Stimulated activated CD8-positive, alpha-beta memory T cell treated with anti-CD3 and anti-CD28 coated beads, Interleukin-4, amount 100 ng/mL, for 1 hour (primary cell): ENCODE measurements at places on chromosomes 7 and 10.

- no peak for DNase-seq
Observed at GRCh38 chr10:10489805-10490571, 527.7 kb upstream of the CELF2 start.

GRCh38 chr7:44988701-44989100 lies 9.9 kb upstream of the MYO1G start:
- DNase-seq, result no peak

- no peak for DNase-seq
Observed at GRCh38 chr7:23308754-23309153, 9.6 kb downstream of the MALSU1 start.

DNA sequence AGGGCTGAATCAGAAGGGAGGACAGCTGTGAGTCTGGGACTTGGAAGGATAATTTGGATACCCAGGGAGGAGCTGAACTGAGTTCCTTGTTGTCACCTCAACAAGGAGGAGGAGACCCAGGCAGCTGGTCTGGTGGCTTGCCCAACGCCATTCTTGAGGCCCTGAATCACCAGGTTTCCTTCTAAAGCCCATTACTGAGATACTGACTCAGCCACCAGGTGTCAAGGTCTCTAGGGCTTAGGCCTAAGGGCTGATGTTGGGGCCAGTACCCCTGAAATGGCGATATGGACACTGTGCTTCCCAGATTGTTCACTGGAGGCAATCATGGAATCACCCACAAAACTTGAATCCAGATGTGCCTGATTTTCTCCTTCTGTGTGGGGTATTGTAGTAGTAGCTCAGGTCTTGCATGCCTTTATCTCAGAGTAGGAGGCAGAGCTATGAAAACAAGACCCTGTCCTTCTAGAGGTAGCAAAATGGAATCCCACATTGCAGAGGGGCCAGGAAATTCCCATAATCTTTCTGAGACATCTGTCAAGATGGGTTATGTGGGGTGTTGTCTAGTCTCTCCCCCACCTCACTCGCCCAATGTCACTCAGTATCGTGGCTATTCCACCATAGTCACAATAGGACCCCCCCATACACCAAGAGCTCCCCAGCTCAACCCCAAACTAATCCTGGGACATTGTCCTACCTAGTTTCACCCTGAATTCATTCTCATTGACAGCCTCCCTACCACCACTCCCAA lies 1.8 kb upstream of the ATG9B start:
- no peak for DNase-seq

GRCh38 chr10:123402656-123403055 lies 248.5 kb downstream of the BUB3 start:
- no peak for DNase-seq

DNA sequence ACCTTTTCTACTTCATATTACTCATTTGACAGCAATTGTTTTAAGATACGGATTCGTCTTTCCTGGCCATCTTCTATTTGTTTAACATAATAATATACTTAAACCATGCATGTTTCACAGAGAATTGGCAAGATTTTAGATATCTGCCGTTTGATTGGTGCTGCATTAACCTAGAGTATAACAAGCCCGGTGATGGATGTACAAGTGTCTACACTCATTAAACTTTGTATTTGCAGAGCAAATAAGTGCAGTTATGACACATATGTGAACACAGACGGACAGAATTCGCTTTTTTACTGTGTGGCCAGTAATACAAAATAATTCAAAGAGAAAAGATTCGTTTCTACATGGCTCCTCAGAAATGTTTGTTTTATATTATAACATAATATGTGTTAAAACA lies 116.1 kb downstream of the ARL4A start:
- DNase-seq, result no peak

DNA sequence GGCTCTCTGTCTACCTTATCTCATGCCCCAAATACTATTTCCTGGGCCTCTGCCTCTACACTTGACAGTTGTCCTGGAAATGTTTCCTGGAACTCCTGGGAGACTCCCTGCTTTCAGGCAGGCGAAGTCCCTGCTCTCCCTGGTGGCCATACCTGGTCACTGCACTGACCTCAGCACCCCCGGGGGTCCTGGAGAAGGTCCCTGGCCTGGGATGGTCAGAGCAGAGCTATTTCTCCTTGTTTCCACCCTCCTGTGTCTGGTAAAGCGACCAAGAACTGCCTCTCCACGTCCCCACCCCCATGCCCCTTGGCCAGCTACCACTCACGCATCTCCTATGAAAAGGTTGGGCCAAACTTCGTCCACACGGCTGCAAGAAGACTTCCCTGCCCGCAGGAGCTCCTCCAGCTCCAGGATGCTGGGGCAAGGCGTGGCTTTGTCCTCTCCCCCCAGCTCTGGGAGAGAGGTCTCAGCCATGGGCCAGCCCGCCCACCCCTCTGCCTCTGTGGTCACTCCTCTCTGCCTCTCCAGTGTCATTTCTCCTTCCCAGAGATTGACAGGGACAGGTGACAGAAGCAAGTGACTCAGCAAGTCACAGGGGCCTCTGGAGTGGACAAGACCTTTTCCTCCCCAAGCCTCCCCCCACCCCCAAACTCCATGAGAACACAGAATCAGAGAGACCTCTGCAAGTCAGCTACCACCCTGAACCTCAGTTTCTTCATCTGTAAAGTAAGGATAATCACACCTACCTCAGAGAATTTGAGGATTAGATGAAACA lies 2.6 kb upstream of the SAMD8 start:
- no peak for DNase-seq

DNA sequence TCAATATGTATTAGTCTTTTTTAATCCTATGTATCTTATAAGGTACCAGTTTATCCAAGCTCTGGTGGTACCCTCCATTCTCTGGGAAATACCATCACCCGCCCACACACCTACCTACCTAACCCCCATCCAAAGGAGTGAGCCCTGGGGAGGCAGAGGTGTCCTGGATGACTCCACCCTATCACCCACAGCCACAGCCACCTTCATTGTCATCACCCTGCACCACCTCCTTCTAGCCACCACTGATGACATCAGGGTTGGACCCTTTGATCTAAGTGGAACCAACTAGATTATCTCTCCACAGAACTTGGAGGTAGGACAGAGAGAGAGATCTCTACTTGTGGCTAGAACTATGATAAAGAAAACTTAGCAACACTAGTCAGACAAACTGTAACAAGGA lies 259.4 kb downstream of the PARD3 start:
- DNase-seq, result no peak

- no peak for DNase-seq
Observed at GRCh38 chr10:43673471-43673870, 24.8 kb upstream of the ZNF32 start.

DNA sequence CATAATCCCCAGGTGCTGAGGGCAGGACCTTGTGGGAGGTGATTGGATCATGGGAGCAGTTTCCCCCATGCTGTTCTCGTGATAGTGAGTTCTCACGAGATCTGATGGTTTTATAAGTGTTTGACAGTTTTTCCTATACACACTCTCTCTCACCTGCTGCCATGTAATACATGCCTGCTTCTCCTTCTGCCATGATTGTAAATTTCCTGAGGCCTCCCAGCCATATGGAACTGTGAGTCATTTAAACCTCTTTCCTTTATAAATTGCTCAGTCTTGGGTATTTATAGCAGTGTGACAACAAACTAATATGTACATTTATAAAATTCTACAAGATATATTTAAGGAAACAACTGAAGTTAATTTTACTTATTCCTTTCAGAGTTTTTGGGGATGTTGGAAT lies 170.8 kb upstream of the BET1 start:
- no peak for DNase-seq

DNA sequence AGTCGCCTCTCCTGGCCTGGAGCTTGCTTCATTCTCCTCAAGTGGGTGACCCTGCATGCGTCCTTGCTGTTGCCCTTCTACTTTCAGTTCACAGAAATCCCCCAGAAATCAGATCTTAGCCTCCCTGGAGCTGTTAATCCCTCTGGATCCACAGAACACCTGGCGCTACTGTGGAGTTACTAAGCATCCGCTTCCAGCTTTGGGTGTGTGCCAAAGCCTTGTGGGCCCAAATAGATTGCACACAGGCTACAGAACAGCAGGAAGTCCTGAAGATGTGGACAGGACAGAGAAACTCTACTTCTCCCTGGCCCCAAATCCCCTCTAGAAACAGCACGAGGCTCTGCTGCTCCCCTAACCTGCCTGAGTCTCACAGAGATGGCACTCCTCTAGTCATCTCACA lies 36.6 kb upstream of the PDLIM1 start:
- no peak for DNase-seq

DNA sequence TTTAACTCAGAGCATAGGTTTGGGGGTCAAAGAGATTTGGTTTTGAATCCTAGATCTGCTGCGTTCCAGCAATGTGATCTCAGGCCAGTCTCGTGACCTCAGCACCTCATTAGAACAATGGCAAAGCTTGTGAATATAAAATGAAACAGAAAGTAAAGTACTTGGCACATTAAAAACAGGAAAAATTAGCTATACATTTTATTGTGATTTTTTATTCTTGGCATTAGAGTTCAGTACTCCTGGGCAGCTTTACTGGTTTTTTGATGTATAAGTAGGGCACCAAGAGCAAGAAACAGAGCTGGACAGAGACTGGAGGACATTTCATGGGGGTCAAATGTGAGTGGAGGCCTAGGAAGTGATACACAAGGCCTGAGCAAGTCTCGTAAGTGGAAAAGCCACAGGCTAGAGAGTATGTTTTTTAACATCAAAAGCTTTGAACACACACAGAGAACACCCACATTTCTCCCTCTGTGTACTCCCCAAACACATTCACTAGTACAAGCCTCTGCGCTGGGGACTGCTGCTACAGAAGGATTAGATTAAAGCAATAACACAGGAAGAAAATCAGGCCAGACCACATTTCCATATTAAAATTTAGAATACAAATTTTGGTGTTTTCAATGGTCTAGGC lies 157.2 kb upstream of the SLC25A13 start:
- DNase-seq, result no peak

DNA sequence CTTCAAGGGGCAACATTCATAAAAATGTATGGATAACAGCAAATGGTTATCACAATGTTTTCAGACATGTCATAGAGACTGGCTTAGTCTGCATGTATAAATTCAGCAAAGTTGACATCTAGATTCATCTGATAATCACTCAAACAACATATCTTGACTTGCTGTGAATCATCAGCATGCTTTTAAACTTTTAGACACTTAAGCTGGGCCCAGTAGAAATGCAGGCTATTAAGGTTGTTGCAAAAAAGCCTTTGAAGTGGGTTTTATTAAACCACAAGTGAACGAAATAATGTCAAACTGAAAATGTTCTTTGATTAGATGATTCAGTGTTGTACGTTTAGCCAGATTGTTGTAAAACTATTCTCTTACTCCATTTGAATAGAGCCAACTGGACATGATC lies 759.6 kb downstream of the NXPH1 start:
- DNase-seq, result no peak

DNA sequence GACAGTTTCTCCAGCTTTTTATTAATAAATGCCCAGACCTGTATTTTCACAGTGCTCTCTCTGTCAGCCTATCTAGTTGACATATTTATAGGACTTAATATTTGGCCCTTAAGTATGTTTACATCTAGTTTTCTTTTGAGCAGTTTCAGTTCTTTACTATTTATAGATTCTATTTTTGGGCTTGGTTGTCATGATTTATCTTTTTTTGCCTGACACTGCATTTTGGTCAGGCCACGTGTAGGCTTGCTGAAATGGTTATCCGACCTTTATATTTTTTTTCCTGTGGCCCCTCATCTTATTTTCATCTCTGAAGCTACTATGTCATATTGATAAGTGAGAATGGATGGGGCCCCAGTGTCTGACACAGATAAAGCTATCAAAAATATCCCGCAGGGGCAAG lies 515.4 kb upstream of the FZD8 start:
- DNase-seq, result no peak

DNA sequence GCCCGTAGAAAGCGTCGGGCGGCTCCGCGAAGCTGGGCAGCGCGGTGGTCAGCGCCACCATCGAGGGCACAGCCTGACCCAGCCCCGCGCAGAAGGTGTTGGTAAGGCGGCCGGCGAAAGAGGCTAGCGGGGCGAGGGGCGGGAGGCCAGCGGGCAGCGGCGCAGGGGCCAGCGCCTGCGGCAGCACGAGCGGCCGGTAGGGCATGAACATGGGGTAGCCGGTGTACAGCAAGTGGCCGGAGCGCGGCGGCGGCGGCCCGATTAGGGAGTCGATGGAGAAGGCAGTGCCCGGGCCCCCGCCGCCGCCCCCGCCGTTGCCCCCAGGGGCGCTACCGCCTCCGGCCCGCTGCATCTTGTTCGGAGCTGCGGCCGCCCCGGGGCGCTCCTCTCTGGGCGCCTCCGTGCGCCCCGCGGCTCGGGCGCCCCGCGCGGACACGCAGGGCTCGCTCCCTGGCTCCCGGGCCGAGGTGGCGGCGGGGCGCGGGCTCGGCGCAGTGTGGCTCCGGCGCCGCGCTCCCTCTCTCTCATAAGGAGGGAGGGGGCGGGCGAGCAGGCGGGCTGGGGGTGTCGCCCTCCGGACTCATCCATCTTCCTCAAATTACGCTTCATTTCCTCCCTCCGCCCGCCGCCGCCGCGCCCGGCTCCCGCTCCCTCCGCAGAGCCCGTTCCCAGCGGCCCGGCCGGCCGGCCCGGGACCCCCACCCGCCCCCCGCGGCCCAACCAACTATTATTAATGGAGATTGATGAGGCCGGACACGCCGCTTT lies at the start of gene GBX1:
GBX1 (minus strand) TSS at position 498 of the 765 bp plus-strand sequence; CDS start at position 352, 146 bp downstream.
- DNase-seq, result no peak

DNA sequence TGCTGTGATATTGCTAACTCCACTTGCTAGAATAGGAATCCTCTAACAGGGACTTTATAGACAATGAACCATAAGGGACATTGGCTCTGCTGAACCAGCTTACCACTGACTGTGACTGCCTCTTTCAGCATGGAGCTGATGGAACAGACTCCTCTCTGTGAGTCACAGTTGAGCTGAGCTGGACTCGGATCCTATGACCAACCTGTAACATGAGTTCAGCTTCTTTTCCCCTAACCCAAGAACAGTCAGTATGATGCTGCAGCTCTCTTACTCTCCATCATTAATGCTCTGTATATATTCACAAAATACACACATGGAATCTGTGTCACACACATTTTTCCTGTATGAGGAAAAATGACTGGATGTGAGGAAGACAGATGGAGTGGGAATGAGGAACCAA lies 177.9 kb upstream of the BET1 start:
- no peak for DNase-seq

DNA sequence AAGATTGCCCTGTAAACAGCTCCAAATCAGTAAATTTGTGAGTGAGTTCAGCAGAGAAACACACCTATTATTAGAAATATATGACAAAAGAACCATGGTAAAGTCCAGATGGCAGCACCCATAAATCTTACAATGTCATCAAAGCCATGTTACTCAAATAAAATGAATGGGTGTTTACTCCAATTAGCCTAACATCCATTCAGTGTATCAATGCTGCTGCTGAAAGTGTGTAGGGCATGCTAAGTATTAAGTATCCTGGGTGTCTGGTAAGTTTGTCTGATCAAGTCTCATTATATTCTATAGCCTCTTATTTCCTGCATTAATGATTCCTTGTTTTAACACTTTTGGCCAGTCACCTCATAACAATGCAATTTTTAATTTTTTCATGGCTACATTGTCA lies 185.5 kb upstream of the STEAP4 start:
- DNase-seq, result no peak

- no peak for DNase-seq
Observed at GRCh38 chr10:33547976-33548375, 213.5 kb upstream of the NRP1 start.
